Left cardiac atrium (tissue), 4 donors: ENCODE measurements at places on chromosomes 3 and 15.

GRCh38 chr3:77158730-77159581, 119.1 kb downstream of the ROBO2 start:
- DNase-seq: no peak

- peak; percentile 43 for DNase-seq
Observed at GRCh38 chr3:143811602-143812001, 36.7 kb downstream of the SLC9A9 start.

DNA sequence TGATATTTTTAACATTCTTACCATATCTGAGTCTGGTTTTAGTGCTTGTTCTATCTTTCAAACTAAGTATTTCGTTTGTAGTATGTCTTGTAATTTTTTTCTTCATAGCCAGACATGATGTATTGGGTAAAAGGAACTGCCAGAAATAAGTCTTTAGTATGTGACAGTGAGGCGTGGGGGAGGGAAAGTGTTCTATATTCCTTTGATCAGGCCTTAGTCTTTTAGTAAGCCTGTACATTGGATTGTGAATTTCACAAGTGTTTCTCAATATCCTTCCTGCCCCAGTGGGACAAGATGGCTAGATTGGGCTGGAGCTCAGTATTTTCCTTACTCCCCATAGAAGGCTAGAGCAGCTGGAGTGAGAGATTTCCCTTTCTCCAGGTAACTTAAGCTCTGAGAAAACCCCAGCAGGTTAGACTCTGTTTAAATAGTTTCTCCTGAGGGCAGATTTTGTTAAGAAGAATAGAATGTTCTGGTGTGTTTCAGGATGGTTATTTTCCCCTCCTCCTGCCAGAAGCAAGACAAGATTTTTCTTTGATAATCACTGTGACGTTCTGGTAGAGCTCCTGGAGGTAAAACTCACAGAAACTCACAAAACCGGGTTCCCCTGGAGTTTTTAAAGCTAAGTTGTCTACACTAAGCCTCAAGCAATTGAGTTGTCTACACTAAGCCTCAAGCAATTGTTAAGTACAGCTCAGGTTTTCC, 140.7 kb upstream of the ARPP21 start:
- no peak for DNase-seq

GRCh38 chr15:98202256-98202655, 241.8 kb downstream of the ARRDC4 start:
- DNase-seq: no peak

DNA sequence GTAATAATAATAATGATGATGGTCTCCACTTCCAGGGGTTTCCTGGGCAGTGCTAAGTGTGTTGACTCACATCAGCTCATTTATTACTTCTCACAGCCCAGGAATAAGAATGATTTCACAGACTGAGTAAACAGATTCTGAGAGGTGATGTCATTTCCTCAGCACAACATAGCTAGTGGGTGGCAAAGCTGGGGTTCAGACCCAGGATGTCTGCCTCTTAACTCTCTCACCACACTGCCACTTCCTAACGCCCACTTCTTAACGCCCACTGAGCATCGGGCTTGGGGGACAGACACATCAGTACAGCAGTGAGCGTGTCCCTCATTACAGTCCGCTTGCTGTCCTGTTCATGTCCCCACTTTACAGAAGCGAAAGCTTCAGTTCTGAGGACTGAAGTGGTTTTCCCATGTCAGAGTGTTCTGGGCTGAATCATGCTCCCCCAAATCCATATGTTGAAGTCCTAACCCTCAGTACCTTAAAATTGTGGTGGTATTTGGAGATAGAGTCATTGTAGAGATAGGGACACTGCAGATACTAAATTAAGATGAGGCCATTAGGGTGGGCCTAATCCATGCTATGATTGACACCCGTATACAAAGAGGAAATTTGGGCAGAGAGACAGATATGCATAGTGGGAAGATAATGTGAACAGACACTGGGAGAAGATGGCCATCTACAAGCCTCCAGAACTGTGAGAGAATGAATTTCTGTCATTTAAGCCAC, 68.0 kb downstream of the ATP2B2 start:
- DNase-seq: no peak

- no peak for DNase-seq
Observed at GRCh38 chr15:58355973-58356372, 75.8 kb upstream of the LIPC start.

GRCh38 chr3:127053026-127053425, 70.1 kb downstream of the PLXNA1 start:
- DNase-seq: peak; percentile 13

DNA sequence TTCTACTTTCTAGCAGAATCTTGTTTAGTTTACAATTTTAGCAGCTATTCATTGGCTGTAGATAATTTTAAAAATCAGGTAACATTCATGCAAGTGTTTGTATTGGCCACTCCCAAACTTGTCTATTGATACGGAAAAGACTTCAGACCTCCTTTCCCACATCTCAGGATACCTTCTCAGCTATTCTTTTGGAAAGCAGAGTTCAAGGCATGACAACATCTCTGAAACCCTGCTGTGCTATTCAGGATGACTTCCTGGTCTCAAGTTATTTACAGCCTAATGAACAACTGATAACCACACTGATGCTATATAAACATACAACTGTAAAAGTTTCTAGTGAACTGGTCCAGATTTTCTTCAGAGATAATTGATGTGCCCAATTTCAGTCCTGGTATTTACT, 55.8 kb downstream of the DZIP3 start:
- no peak for DNase-seq

DNA sequence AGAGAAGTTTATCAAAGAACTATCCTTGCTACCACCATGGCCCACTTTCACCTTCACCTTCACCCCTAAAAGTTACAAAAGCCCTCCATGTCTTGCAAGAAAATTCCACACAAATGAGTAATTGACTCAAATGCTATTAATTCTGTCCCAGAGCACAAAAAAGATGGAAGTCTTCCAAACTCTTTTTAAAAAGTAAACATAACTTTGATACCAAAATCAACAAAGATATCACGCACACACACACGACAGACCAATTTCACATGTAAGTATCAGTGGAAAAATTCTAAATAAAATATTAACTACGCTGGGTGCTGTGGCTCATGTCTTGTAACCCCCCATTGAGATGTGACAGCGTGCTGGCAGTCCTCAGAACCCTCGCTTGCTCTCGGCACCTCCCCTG, 1.1 kb upstream of the MCCC1 start:
- no peak for DNase-seq

DNA sequence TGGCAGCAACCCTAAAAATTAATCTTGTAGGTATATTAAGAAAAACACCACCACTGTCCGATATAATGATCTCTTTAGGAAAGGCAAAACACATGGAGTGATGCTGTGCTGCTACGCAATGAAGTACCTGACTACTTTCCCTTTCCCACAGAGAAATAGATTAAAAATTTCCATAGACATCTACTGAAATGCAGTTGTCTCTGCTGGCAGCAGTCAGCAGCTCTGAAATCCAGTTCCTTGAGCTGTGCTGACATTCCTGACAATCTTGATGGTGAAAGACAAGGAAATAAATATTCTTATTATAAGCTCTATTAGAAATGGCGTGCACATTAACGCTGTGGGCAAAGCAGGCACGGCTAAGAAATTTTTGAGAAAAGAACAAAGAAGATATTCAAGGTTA, 287.6 kb downstream of the IL5RA start:
- DNase-seq: no peak

DNA sequence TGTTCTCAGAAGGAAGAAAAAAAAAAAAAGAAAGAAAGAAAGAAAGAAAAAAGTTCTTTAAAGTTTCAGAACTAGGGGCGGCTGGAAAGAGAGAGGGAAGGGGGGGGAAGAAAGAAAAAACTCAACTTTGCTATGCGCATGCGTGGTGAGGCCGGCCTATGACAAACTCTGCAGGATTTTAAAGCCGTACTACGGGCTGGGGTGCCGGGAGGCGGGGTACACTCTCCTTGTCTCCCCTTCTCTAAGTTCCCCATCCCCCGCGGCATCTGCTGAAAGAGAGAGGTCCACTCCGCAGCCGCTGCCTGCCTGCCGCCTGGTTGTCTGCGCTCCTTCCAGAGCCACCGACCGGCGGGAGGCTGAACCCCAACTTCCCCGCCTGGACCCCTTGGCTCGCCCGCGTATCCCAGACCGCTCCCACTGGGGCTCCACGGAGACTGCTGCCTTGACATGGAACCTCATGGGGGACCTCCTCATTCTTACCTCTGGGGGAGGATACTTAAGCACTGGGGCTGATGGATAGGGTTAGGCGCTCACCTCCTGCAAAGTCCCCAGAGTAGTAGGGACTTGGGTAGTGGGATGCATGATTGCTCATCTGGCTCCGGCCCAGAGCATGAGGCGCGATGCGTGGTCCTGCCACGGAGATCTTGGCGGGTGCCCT, 1.4 kb upstream of the WNT5A start:
- DNase-seq: peak; percentile 68

GRCh38 chr3:71090207-71090606, 493.3 kb downstream of the FOXP1 start:
- no peak for DNase-seq

GRCh38 chr15:94383041-94383440, 151.7 kb downstream of the MCTP2 start:
- no peak for DNase-seq

- DNase-seq: no peak
Observed at GRCh38 chr15:43439268-43439667, 53.7 kb downstream of the TP53BP1 start.

GRCh38 chr3:126685493-126685892, 18.5 kb upstream of the CHCHD6 start:
- no peak for DNase-seq

GRCh38 chr3:151404316-151404715, 19.8 kb upstream of the P2RY12 start:
- no peak for DNase-seq

DNA sequence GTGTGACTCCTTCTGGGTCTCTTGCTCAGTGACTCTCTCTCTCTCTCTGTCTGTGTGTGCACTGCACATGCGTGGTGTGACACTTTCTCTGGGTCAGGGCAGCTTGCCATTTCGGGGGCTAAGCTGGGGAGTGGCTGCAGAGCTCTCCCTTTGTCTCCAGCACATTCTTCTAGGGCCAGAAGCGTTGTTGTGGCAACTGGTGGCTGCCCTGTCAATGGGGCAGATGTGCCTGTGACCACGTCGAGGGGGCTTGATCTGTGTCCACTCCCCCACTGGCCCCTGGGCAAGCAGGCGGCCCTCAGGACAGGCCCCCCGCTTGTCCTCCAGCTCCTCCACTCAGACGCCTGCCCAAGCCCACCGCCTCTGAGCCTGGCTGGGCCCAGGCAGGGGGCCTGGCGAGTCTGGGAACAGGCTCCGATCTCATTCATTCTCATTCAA, 67.8 kb downstream of the WNT7A start:
- DNase-seq: no peak

DNA sequence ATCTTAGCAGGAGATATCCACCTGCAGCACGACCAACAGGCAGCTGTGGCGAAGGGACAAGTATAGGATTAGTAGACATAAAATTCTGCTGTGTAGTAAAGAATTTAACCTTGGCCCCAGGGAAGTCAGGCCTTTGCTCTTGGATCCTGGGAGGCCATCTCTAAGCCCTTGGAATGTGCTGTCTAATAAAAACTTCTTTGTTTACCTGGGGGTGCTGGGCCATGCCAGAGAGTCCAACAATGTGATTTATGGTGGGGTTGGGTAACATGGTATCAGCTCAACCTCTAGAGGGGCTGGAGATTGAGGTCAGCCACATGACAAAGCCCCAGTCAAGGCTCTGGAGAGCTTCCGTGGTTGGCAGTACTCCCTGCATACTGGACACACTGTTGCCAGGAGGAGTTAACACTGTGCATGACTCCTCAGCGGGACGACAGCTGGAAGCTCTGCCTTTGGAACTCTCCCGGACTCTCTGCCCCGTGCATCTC, 52.4 kb downstream of the HEG1 start:
- peak; percentile 69 for DNase-seq

DNA sequence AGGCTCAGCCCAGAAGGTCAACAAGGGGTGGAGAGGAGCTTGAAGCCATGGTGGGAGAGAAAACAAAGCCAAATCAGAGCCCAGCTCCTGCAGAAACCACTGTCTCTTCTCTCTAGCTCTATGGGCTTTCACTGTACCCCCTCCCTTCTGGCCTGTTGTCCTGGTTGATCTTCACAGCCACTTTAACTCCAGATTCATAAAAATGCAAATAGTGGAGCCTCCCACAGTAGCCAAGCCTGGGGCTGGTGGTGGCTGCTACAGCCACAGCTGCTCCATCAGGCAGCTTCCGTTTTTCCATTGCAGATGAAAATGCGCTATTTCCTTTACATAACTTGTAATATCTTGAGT, 20.7 kb upstream of the CAV3 start:
- DNase-seq: no peak

DNA sequence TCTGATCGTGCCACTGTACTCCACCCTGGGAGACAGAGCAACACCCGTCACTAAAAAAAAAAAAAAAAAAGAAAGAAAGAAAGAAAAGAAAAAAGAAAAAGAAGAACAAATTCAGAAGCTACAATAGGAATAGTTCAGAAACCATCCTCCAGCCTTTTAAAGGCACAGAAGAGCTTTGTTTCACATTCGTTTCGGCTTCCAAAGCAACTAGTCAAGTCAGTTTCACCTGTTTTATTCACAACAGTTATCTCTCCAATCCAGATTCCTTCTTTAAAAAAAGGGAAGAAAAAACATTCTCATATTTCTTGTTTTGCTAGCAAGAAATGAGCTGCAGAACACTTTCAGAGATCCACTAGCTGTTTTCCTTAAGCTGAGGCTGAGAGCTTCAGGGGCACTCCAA, 767.7 kb upstream of the CFAP20DC start:
- no peak for DNase-seq

GRCh38 chr3:24367664-24368264, 126.9 kb downstream of the THRB start:
- DNase-seq: no peak

DNA sequence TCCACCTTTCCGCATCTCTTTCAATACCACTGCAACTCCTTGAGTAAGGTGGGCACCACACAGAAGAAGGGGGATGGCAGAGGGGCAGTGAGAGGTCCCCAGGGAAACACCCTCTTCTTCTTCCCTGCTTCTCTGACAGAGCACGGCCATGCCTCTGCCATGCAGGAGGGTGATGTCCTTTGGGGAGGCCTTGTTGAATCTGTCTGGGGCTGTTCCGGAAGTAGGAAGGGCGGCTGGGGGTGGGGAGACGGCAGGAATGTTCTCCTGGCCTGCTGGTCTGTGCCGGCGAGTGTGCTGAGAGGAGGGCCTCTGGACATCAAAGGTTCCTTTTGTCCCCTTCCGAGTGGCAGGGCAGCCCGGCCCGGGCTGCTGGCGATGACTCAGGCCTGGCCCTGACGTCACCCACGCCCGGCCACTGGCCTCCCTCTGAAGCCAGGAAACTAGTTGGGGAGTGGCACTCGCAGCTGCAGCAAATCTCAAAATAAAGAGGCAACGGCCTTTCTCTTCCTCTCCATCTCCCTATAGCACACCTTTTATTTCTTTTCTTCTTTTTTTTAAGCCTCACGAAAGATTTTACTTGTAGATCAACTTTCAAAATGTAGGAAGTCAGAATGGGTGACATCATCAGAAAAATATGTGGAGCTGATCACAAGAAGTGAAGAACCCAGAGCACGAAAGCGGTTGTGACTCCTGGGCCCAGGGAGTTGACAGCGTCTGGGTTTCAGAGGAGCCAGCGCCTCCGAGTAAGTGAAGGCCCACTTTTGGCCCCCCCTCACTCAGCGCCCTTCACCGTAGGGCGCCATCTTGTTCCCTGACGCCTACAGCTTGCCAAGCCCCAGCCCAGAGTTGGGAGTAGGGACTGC, at the start of gene ZBTB38:
Gene ZBTB38, plus strand, starts transcription at position 443 of the 863 bp plus-strand sequence. CDS start 73,885 bp downstream, outside the sequence.
- peak; percentile 95 for DNase-seq
